ELF-1 (cell line): ENCODE measurements at places on chromosomes 1 and 21.
A peak's percentile ranks its signal among the peaks of the same experiment; 100 is the strongest.

DNA sequence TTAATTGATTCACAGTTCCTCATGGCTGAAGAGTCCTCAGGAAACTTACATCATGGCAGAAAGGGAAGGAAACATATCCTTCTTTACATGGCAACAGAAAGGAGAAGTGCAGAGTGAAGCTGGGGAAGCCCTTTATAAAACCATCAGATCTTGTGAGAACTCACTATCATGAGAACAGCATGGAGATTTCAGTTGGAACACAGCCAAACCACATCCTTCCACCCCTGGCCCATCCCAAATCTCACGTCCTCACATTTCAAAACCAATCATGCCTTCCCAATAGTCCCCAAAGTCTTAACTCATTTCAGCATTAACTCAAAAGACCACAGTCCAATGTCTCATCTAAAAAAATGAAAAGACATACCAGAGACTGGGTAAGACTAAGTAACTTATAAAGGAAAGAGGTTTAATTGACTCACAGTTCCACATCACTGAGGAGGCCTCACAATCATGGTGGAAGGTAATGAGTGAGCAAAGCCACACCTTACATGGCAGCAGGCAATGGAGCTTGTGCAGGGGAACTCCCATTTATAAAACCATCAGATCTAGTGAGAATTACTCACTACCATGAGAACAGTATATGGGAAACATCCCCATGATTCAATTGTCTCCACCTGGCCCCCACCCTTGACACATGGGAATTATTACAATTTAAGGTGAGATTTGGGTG, 105.2 kb downstream of the MRPL39 start:
- no peak for DNase-seq

GRCh38 chr1:109768335-109768650, 4.6 kb upstream of the EPS8L3 start:
- DNase-seq = no peak

DNA sequence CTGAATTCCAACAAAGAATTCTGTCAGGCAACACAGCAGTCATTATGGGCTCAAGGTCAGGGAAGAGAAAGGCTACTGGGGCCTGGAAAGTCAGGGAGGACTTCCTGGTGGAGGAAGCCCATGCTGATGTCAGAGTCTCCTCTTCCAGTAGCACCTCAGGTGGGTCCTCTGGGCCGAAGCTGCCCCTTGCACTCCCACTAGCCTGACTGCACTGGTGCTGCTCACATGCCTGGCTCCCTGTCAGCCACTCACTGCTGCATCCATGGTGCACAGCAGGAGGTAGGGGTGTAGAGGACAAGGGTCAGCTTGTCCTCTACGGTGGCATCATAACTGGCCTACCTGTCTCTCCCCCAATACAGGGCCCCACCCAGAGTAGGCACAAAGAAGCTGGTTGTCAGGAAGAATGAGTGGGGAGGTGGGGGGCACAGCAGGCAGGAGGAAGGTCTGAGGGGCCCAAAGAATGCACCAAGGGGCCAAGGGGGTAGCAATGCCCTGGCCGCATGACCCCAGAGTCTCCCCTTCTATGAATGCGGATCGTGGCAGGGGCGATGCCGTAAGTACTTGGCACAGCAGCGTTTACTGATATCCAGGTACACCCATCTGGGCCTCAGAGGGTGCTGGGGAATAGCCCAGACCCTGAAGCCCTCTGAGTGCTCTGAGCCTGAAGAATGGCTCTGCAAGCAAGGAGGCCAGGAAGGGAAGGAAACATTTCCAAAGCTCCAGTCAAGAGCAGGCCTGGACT, 80.3 kb downstream of the GLIS1 start:
- DNase-seq = no peak

DNA sequence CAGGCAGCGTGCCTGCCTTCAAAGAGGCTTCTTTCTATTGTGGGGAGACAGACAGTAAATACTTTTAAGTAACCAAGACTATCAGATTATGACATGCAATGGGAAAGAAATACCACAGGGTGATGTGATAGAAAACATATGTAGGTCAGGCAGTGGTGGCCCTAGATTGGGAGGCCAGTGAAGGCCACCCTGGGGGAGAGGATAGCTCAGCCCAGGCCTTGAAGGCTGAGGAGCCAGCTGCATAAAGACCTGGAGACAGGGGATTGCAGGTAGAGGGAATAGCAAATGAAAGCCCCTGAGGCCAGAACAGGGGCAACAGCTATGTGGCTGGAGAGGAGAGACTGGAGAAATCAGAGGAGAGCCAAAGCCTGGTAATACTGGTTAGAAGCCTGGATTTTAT, 4.0 kb downstream of the SOX13 start:
- peak; percentile 82 for DNase-seq

GRCh38 chr1:228898582-228898992, 163.3 kb downstream of the RHOU start:
- DNase-seq = no peak
